ENCODE measurements at places on chromosomes 3 and 15.

DNA sequence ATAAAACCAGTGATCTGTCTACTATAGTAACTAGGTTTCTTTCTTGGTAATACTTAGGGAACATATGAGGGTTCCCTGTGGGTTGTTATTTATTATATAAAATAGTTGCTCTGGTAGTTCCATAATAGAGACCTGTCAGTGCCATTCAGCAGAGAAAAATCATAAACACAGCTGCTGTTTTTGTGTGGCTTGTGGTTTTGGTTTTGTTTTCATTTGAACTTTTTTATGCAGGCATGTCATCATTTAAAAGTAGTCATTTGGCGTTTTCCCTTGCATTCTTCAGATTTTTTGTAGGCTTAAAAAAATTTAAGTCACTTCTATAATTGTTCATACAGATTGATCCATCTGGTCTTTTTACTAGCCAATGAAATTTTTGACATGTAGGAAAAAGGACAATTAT is 47.9 kb downstream of the PIK3CA start:
- DNase-seq = no peak

GRCh38 chr3:52456169-52456799 is 880 bp downstream of the NISCH start:
- no peak for DNase-seq

DNA sequence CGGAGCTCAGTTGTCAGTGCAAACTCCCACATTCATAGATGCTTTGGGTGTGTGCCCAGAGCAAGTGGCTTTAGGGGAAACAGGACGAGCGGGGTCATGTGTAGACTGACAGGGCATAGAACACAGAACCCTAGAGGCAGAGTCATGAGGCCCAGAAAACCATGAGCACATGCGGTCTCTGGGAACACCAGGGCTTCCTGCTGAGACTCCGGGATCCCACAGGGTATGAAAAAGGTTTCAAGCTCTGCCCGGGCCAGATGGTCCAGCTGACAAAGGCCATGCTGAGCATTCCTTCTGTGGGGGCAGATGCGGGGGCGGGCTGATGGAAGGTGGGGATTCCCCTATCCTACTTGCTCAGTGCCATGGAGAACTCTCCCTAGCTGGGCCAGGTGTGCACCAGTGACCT is 44.8 kb downstream of the ROPN1B start:
- DNase-seq = no peak

DNA sequence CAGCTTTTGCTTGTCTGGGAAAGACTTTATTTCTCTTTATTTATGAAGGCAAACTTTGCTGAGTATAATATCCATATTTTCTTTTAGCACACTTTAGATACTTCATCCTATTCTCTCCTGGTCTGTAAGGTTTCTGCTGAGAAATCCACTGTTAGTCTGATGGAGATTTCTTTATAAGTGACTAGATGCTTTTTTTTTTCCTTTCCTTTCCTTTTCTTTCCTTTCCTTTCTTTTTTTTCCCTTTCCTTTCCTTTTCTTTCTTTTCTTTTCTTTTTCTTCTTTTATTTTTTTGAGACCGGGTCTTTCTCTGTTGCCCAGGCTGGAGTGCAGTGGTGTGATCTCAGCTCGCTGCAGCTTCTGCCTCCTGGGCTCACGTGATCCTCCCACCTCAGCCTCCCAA is 38.4 kb downstream of the TOPAZ1 start:
- no peak for DNase-seq

DNA sequence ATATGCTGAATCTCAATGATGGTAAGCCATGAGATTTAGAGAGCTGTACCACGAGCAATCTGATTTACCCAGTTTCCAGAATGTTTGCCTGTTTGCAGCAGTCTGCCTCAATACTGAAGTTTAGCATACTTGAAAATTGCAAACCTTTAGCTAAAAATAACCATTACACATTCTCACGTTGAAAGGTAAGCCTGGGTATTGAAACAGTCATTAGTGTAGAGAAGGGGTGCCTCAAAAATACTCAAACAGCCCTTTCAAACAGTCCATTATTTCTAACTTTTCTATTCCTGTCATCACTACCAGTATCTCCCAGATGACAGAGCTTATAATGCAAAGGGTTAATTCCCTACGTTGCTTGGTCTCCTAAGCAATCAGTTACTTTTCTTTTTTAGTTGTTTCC is 111.8 kb upstream of the MBNL1 start:
- DNase-seq = no peak

DNA sequence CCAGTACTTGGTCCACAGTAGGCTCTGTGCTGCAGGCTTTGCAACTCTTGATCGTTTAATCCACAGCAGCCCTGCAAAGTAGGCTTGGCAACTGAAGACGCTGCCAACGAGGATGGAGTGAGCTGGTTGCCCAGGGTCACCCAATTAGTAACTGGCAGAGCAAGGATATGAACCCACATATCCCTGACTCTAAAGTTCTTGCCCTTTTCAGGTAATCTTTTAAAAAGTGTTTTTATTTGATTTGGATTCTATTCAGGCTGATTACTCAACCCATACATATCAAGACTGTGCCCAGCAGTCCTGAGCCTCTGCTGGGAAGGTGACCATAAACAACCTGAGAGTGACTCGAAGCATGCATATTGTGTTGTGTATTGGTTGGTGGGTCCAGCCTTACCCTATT is 50.3 kb downstream of the PSMD6 start:
- DNase-seq = no peak

DNA sequence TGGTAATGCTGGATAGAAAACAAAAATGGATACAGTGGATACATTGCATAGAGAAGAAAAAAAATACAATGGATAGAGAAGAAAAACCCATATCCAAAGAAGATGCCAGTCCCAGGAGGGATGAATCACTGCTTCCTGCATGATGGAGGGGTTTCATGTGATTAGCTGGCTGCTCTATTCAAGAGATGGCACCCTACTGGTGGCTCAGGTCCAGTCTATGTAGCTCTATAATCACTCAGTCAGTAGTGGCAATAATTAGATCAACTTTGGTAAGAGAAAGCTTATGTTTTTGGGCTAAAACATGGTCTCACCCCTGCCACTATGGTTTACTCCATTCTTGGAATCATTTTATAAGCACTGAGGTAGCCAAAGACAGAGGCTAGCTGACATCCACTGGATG is 33.7 kb upstream of the NOX5 start:
- DNase-seq = no peak

GRCh38 chr3:121707531-121708273 is 41.8 kb downstream of the GOLGB1 start:
- DNase-seq = no peak

Measured in stimulated activated CD4-positive, alpha-beta T cell treated with anti-CD3 and anti-CD28 coated beads, Interleukin-15, amount 100 ng/mL, for 48 hours (primary cell).